Stimulated activated CD4-positive, alpha-beta T cell treated with anti-CD3 and anti-CD28 coated beads, Interleukin-2, amount 100 ng/mL, for 48 hours (primary cell): ENCODE measurements at places on chromosomes 6 and 20.

- no peak for DNase-seq
Measured at GRCh38 chr6:1612974-1613306, 3.2 kb downstream of the FOXC1 start.

GRCh38 chr6:20830576-20830975, 296.3 kb downstream of the CDKAL1 start:
- DNase-seq: no peak

- DNase-seq: no peak
Measured at GRCh38 chr6:122246906-122247658, 152.4 kb upstream of the HSF2 start.

DNA sequence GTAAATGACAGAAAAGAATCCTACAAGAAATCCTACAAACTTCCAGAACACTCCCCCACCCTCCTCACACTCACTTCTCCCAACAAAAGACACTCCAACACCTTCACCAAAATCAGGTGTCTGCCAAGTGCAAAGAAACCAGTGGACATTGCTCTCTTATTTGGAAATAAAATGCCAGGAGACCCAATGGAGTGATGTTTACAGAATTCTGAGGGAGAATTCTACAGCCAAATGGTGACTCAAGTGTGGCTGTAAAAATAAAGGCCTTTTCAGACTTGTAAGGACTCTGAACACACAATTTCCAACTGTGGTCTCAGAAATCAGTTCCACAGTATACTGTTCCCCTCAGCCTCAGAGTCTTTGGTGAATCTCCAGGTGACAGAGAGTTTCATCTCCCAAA, 109.6 kb upstream of the CARMIL1 start:
- no peak for DNase-seq

DNA sequence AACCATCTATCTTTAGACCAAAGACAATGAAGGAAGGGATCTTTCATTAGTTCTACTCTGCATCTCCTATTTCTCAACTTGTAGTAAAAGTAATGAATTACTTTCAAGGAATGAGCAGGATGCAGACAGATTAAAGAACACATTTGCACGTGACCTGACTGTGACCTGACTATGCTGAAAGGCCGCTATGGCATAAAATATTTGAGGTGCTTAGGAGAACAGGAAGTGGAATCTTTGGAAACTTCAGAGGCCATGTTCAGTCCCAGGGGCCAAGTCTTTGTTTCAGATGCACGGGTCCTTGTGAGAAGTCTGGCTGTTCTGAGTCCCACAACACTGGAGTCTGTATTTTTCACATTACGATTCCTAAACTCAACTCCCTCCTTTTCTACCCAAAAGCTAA, 41.0 kb downstream of the NINL start:
- DNase-seq: no peak

DNA sequence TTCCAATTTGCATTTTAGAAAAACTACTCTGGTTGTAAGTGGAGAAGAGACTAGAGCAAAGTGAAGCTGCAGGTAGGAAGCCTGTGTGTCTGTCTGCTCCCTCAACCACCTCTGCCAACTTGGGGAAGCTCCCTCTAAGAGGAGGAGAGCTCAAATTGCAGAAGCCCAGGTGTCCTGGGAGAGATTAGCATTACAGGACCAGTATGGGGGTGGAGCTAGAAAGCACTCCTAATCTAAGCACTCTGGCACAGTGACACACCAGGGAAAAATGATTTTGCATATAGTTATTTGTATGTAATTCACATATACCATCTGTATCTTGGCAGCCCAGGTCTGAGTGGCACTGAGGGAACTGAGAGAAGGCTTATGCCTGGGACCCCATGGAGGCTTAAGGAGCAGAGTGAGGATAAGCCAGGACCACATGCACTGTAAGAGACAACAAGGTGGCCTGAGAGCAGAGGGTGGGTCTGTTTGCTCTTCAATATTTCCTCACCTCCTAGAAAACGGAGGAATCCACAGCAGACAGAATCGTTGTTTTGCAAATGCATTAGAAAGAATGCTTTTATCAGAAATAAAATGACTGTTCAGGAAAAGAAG, 13.6 kb downstream of the GSTA2 start:
- no peak for DNase-seq

- DNase-seq: peak; percentile 56
Measured at GRCh38 chr20:47493175-47493962, 8.3 kb upstream of the NCOA3 start.

DNA sequence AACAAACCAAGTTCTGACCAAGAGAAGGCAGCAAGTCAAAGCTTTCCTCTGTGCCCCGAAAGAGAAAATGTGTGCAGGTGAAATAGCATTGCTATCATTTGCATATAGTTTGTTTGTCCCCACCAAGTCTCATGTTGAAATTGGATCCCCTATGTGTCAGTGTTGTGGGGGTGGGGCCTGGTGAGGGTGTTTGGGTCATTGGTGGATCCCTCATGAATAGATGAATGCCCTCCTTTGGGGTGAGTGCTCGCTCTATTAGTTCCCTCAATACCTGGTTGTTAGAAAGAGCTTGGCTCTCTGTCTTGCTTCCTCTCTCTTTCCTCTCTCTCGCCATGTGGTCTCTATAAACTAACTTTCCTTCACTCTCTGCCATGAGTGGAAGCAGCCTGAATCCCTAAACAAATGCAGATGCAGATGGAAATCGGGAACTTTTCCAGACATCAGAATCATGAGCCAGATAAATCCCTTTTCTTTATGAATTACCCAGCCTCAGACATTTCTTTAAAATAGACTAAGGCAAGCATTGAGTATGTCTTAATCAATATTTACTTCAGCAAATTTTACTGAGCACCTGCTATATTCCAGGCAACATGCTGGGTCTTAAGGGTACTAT, 43.8 kb upstream of the SYNDIG1 start:
- no peak for DNase-seq

DNA sequence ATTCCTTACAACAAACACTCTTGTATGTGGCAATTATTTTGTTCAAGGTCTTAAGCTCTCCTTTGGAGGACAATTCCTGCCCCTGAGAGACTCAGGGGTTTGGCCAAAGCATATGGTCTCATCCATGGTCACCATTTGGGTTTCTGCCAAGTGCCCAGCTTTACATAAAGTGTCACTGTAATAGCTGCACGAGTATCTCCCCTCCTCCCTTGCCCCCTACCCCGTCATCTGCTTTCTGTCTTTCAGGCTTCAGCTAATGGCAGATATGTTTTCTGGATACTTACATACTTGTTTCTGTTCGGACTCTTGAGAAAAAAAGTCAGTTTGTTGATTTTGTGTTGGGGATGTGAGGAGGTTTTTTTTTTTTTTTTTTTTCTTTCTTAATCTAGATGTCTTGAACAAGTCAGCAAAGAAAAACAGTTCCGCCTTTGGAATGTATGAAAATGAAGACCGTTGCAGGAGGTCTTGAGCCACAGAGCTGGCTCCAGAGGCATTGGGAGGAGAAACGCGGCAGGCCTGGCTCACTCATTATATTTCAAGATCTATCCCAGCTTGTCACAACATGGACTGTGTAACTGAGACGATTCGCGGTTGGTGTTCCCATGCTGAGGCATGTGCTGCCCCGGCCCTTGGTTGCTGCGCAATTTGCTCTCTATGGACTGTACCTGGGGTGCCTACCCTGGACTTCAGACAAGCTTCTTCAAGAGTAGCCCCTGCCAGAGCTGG, 32.6 kb upstream of the STX16 start:
- no peak for DNase-seq

DNA sequence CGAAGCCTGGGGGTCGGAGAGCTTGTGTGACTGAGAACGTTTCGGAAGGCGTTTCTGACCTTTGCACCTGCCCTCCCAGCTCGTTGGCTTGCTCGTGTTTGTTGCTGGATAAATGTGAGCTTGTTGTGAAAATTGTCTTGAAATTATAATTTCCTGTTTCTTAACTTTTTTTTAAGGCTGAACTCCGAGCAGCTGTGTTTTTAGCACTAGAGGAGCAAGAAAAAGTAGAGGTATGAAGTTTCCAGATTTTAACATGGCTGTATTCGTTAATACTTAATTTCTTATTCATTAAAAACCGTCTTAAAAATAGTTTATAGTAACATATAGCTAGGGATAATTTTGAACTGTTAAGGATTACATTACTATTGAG, 672 bp downstream of the CEP43 start:
- no peak for DNase-seq

DNA sequence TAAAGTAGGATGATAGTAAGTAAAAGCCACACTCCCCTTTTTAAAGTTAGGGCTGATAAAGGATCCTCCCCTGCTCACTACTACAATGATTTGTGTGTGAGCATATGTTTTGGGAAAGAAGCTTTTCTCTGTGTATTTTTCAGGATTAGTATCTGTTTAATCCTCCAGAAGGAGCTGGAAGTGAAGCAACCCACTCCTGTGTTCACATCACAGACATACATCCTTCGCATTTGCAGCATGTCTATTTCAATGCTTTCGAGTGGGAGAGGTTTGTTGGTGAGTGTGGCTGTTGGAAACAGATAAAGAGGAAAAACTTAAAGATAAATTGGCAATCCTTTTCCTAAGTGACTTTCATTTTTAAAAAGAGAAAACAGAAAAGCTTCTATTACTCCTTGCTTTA, 31.6 kb upstream of the RGS17 start:
- no peak for DNase-seq

DNA sequence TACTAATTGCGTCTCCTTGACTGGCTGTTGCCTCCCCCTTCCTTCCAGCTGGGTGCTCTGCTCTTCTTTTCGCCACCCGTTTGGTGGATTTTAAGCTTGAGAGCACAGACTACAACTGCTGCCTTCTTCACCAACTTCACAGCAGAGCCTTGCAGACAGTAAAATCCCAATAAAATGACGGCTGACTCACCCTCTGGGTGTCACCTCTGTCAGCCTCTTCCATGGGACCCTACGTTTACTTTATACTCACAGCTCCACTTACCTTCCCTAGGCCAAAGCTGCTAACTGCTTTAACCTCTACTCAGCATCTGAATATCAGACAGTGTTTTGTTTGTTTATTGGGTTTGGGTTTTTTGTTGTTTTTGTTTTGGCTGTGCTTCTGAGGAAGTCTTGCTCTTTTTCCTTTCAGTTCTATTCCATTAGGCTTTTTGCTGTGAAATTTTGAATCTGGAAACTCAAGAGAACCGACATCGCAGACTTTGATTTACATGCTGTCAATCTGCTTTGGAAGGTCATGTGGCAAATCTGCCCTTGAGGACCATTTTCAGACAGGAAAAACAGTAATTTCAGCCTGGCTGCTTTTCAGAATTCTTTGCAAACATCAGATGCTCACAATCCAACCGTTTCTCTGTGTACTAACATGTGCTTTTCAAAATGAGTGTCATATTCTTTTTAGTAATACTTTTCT, 2.4 kb downstream of the AGPAT4 start:
- DNase-seq: no peak

- no peak for DNase-seq
Measured at GRCh38 chr20:18138266-18138582, 561 bp downstream of the KAT14 start.

- DNase-seq: no peak
Measured at GRCh38 chr6:55033016-55033546, 141.2 kb upstream of the HCRTR2 start.

GRCh38 chr6:151534576-151534975, 40.8 kb downstream of the CCDC170 start:
- no peak for DNase-seq

DNA sequence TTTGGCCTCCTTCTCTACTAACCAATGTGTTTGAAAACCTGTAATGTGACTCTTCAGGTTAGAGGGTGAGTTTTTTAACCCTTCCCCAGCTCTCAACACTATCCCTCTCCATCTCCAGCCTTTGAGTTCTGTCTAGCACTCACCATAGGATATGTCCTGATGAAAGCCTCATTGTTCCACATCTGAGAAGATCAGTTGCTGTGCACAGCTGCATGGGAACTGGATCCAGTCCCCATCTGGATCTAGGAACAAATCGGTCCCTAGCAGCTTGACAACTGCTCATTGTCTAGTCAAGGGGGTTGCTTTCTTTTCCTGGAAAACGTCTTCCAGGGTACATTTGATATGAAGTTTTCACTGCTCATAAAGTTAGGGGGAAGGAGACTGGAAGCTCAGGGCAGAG, 45.4 kb upstream of the AGPAT4 start:
- DNase-seq: no peak

DNA sequence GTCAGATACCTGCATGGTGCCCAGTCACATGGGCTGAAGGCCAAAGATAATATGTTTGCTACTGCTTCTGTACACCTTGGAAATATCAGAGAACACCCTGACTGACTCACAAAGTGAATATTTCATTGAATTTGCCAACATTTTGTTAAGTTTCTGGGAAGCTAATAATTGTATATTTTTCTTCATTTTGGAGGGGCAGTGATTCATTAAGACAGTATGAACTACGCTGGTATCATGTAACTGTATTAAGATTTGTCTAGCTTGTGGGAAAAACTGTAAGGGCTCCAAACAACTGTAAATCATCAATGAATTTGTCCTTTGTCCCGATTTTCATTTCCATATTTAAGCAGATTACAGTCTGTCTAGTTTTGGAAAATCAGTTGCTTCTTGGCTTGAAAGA, 102.3 kb upstream of the CCN2 start:
- DNase-seq: no peak

- no peak for DNase-seq
Measured at GRCh38 chr6:25360621-25361020, 81.4 kb downstream of the CARMIL1 start.

- no peak for DNase-seq
Measured at GRCh38 chr6:140729521-140729920, 1355.1 kb upstream of the CITED2 start.

DNA sequence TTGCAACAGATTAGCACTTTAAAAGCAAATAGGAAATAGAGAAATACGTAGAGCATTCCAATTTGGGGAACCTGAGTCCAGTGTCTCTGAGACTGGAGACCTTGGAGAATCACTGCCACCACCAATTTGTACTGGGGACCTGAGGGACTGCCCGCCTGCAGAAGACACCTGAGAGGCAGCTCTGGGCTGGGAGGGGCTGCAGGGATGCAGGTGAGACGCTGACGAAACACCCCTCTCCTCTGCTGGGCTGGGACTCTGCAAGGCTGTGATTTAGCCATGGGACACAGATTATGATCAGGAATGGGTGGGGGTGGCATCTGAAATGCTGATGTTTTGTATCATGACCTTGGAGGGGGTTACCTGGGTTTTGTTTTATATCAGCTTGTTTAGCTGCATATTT, 7.0 kb upstream of the APMAP start:
- DNase-seq: no peak
